ENCODE measurements at places on chromosomes 6 and 20. TPM values are rescaled to one million over a fixed set of nuclear protein-coding genes. Genes with fewer than 3 reads are reported as not detected.

- H3K4me1 ChIP-seq, result peaks cover 19% of the 10 kb centered on the region
- H3K27ac ChIP-seq, result no peak overlapping the region
- no peaks in the 10 kb centered on the region for H3K36me3 ChIP-seq
- no peak for DNase-seq
These were observed 34.1 kb upstream of the SLCO4A1 start for GRCh38 chr20:62608218-62608565.

GRCh38 chr6:4426968-4427367 lies 291.6 kb upstream of the ECI2 start:
- no peak for DNase-seq
- no peaks in the 10 kb centered on the region for H3K4me1 ChIP-seq
- no peak overlapping the region for H3K4me3 ChIP-seq
- no peaks in the 10 kb centered on the region for H3K27me3 ChIP-seq

DNA sequence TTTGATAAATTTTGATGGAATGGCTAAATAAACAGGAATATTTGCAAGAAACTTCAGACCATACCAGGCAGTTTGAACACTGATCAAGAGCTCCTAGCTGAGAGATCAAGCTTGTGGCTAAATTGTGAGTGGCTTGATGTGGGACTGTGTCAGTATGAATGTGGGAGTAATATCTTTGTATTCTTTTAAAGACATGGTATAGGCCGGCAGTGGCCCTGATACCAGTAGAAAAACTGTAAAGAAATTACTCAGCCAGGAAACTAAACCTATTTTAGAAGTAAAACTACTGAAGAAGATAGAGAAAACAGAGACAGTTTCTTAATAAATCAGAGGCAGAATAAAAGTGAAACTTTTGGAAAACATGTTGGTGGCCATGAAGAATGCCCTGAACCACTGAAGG lies 608.4 kb upstream of the SYNCRIP start:
- no peak for DNase-seq
- no peaks in the 10 kb centered on the region for H3K36me3 ChIP-seq
- no peaks in the 10 kb centered on the region for H3K27me3 ChIP-seq
- H3K4me3 ChIP-seq, result no peak overlapping the region

DNA sequence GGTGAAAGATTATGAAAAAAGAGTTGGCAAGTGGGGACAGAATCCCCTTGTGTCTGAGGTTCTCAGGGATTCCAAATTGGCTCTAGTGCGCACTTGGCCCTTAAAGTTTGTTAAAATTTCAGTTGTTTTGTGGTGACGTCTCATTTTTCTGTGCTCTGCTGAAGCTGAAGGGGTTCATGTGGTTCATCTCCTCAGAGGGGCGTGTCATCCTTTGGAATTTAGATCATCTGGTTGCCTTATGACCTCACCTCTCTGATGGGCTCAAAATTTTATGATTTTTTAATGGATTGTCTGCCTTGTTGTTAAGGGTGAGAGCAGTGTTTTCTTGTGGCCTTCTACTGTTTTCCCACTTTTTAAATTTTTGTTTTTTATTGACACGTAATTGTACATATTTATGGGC lies 20.3 kb downstream of the CYB5R4 start:
- no peak for DNase-seq
- no peak overlapping the region for H3K27ac ChIP-seq
- H3K4me3 ChIP-seq, result no peak overlapping the region
- no peaks in the 10 kb centered on the region for H3K27me3 ChIP-seq

DNA sequence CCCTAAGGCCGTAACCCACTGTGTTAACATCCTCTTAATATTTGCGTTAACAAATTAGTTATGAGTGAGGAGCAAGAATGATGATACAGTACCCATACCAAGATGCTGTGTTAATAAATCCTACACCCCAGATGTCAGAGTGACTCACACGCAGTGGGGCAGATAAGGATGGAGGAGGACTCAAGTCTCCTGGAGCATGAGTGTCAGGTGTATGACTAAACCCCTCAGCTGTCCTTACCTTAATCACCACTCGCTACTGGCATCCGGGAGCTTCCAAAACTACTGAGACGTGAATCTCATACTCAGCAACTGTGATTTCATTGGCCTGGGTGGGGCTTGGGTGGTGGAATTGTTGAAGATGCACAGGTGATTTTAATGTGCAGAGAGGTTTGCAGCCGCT lies 131.3 kb upstream of the MTHFD1L start:
- H3K4me1 ChIP-seq, result no peaks in the 10 kb centered on the region
- H3K27ac ChIP-seq, result no peak overlapping the region
- no peak overlapping the region for H3K4me3 ChIP-seq

DNA sequence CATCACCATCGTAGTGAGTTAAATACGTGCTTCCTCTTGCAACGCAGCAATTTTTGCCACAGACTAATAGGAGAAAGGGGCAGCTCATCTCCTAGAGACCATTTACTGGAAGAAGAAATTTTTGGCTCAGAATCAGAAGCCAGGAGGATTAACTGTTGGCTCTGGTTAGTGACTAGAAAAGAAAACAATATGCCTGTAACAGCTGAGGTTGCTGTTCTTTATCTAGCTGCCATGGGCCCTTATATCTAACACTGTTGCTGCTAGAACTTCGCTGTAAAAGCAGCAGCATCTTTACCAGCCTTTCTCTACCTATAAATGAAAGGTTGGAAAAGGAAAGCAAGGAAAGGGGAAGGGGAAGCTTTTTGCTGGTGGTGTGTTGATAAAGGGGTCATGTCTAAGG lies 65.9 kb downstream of the FAM135A start:
- H3K36me3 ChIP-seq, result peaks cover 35% of the 10 kb centered on the region
- no peaks in the 10 kb centered on the region for H3K4me1 ChIP-seq
- no peak overlapping the region for H3K27ac ChIP-seq
- no peaks in the 10 kb centered on the region for H3K27me3 ChIP-seq
- no peak overlapping the region for H3K4me3 ChIP-seq

DNA sequence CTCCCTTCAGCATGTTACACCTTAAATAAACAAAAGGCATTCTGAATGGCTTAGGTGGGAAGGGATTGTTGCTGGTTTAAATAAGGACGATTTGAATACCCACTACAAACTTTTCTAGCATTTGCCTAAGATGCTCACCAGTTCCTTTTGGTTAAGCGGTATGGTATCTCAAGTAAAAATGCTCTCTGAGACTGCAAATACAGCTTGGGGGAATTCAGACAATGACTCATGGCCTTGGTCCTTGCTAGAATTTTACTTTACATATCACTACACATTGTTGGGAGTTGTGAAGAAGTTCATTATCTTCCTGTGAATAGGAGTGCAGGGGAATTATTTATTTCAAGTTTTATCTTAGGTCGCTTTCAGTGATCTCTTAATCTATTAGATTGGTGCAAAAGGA lies 670.7 kb downstream of the UTRN start:
- no peaks in the 10 kb centered on the region for H3K4me1 ChIP-seq
- no peaks in the 10 kb centered on the region for H3K27me3 ChIP-seq
- H3K36me3 ChIP-seq, result no peaks in the 10 kb centered on the region

GRCh38 chr6:154408891-154409500 lies 52.4 kb upstream of the IPCEF1 start:
- no peaks in the 10 kb centered on the region for H3K36me3 ChIP-seq
- DNase-seq, result no peak
- peaks cover 26% of the 10 kb centered on the region for H3K4me1 ChIP-seq
- no peak overlapping the region for H3K27ac ChIP-seq
- no peak overlapping the region for H3K4me3 ChIP-seq
- H3K27me3 ChIP-seq, result no peaks in the 10 kb centered on the region

GRCh38 chr6:43103253-43103876 lies 27.3 kb downstream of the PTK7 start:
- H3K27ac ChIP-seq, result no peak overlapping the region
- no peak overlapping the region for H3K4me3 ChIP-seq
- no peaks in the 10 kb centered on the region for H3K36me3 ChIP-seq
- no peak for DNase-seq
- no peaks in the 10 kb centered on the region for H3K27me3 ChIP-seq

GRCh38 chr20:59117526-59117925 lies 46.1 kb upstream of the ZNF831 start:
- H3K27me3 ChIP-seq, result no peaks in the 10 kb centered on the region
- no peak overlapping the region for H3K4me3 ChIP-seq
- DNase-seq, result no peak
- no peaks in the 10 kb centered on the region for H3K36me3 ChIP-seq
- H3K27ac ChIP-seq, result no peak overlapping the region

DNA sequence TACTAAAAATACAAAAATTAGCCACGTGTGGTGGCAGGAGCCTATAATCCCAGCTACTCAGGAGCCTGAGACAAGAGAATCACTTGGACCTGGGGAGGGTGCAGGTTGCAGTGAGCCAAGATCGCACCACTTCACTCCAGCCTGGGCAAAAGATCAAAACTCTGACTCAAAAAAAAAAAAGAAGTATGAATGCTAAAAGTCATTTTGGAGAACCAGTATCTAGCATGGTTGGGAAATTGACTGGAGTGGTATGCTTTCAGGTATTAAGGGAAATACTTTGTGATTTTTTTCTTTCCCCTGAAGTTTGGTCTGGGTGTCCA lies 30.1 kb downstream of the PCMT1 start:
- no peaks in the 10 kb centered on the region for H3K4me1 ChIP-seq
- H3K27ac ChIP-seq, result no peak overlapping the region
- no peaks in the 10 kb centered on the region for H3K27me3 ChIP-seq
- no peak overlapping the region for H3K4me3 ChIP-seq
- no peak for DNase-seq

Gene LRFN2
- not detected for total RNA-seq

Gene GSTA1
- total RNA-seq, result 1.9 TPM

Gene BHLHE23
- not detected for total RNA-seq

Gene WFDC10B
- not detected for total RNA-seq

Gene ADGRB3
- total RNA-seq, result 3.5 TPM

Gene COL9A1
- not detected for total RNA-seq

Gene DUSP15
- 2.4 TPM for total RNA-seq

Gene SAMD5
- 19.6 TPM for total RNA-seq
